ENCODE measurements at places on chromosomes 2 and 18.

GRCh38 chr2:20818820-20819219, 4.1 kb downstream of the LDAH start:
- no peak for DNase-seq

- DNase-seq: no peak
These were observed 450.9 kb upstream of the HS6ST1 start for GRCh38 chr2:128769457-128770142.

DNA sequence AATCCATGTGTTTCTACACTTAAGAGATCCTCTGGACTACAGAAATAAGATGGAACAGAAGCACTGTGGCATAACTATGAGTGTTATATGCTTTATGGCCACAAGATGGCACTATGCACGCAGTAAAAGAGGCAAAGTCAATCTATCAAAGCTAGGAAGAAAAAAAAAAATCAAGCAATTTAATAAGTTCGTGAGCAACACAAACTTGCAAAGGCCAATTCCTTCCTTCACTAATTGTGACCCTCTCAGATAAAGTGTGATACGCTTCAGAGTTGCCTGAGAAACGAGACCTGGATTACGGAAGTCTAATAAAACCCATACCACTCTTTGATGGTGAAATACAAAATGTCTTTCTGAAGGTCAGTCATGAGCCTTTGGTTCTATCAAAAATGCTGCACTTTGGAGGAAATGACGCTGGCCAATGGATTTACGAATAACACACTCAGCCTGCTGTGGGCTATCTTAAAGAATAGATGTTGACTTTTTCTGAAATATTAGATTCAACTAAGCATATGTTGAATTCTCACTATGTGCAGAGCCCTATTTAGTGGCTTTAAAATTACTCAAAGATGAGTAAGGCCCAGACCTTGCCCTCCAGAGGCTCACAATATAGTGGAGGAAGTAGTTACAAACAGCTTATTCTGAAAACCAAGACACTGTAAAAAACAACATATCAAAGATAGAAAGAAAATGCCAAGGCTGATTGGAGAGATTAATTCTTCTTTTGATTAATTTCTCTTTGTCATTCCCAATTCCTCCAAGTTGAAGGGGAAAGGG, 35.5 kb upstream of the TTR start:
- DNase-seq: peak; percentile 72

GRCh38 chr2:127106991-127107621, at the start of gene BIN1:
TSS of gene BIN1 (minus strand) at chr2:127107154. CDS start at chr2:127106943, 211 bp downstream.
- DNase-seq: peak; percentile 71

- DNase-seq: no peak
These were observed 758.9 kb upstream of the NRXN1 start for GRCh38 chr2:51790854-51791253.
